Type B pancreatic cell (in vitro differentiated cells): ENCODE measurements at places on chromosomes 4 and X. TPM values are rescaled to one million over a fixed set of nuclear protein-coding genes. Genes with fewer than 3 reads are reported as not detected.

GRCh38 chrX:110941906-110942305 is 146.3 kb upstream of the CHRDL1 start:
- no peak for DNase-seq

SCRG1 gene
- total RNA-seq = 0.17 TPM in 1 of 2 replicates, not detected in the other

DNA sequence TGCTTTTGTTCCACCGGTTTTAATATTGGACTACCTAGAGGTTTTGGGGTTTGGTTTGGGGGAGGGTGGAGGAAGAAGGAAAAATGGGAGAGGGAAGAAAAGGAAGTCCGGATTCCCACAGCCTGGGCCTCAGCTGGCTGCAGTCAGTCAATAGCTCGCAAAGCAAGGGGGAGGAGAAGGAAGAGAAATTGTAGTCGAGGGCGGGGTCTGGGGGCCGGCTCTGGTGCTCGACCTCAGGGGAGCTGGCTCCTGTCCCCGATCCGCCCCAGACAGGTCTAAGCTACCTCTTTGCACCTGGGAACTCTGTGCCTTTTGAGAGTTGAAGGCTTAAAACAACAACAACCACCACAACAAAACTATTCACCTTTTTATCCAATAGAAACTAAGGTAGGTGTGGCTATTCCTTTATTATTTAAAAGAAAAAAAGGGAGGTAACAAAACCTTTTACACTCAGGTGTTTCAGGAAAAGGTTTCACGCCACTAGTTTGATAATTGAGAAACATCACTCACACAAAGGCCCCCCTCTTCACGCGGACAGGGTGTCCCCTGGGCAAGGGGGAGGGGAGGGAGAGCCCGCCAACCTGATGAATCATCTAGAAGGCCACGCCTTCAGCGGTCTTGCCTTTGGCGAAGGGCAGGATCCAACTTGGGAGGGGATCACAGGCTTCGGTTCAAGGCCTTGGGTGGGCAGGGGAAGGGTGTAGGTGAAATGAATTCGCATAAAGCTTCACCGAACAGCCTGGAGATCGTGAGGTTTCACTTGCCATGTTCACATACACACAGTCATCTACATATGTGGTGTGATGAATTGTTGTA is 1.6 kb upstream of the LNX1 start:
- DNase-seq = no peak

GRCh38 chr4:130648570-130648969 is 1552.6 kb downstream of the C4orf33 start:
- DNase-seq = no peak

DNA sequence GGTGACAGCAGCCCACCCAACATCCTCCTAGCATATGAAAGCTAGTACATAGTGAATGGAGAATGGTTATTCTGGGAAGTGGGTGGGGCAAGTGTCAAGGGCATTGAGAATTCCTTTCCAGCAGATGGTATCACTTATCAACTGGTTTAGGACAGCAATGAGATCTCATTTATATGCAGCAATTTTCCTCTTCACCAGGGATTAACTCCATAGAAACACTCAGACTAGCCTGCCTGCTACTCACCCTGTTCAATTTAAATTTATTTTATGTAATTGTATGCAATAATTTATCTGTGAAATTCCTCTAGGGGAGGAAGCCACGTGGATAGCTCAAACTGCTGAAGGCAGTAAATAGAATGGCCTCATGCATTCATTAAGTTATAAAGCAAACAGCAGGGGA is 101.6 kb upstream of the MID1IP1 start:
- no peak for DNase-seq

CCDC110 gene
- total RNA-seq = 0.21 and 0.94 TPM in 2 replicates
